ENCODE measurements at places on chromosomes 1 and 21. TPM values are rescaled to one million over a fixed set of nuclear protein-coding genes. Genes with fewer than 3 reads are reported as not detected.

DNA sequence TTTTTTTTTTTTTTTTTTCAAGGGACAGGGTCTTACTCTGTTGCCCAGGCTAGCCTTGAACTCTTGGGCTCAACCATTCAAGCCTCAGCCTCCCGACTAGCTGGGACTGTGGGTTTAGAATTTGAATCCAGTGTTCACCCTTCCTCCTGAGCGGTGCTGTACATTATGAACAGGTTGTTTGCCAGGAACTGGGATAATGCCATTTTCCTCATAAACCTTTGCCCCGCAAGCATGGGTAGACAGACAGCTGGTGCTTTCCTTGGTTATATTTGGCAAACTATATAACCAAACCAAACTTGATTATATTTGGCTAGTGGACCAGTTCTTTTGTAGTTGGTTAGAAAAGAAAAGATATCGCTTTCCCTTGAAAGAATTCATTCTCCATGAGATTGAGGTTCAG is 54.9 kb downstream of the GALNT2 start:
- no peak for DNase-seq

- peak; percentile 50 for DNase-seq
These were observed at the start of gene MTARC2 for GRCh38 chr1:220748089-220748934. Gene MTARC2, plus strand, starts transcription at chr1:220748322. Its CDS starts 210 bp downstream, at chr1:220748532.

DNA sequence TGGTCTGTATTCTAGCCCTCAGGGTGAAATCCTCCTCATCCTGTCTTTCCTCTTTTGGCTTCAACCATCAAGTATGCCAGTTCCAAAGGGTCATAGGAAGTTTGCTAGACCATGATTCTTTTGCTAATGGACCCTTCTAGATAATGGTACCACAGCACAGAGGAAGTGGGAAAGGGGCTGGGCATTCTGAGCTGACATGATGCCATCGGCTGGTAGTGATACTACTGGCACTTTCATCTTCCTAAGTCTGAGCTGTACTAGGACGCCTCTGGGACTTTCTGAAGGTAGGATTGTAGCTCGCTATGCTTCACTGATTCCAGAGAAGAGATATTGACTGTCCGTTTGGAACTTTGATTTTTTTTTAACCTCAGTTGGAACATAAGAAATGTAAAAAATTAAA is 11.4 kb downstream of the FASLG start:
- DNase-seq = no peak

GRCh38 chr1:26516987-26517765 is 12.4 kb upstream of the RPS6KA1 start:
- DNase-seq = no peak

GRCh38 chr1:13763991-13764390 is 64.0 kb downstream of the PRDM2 start:
- no peak for DNase-seq

DNA sequence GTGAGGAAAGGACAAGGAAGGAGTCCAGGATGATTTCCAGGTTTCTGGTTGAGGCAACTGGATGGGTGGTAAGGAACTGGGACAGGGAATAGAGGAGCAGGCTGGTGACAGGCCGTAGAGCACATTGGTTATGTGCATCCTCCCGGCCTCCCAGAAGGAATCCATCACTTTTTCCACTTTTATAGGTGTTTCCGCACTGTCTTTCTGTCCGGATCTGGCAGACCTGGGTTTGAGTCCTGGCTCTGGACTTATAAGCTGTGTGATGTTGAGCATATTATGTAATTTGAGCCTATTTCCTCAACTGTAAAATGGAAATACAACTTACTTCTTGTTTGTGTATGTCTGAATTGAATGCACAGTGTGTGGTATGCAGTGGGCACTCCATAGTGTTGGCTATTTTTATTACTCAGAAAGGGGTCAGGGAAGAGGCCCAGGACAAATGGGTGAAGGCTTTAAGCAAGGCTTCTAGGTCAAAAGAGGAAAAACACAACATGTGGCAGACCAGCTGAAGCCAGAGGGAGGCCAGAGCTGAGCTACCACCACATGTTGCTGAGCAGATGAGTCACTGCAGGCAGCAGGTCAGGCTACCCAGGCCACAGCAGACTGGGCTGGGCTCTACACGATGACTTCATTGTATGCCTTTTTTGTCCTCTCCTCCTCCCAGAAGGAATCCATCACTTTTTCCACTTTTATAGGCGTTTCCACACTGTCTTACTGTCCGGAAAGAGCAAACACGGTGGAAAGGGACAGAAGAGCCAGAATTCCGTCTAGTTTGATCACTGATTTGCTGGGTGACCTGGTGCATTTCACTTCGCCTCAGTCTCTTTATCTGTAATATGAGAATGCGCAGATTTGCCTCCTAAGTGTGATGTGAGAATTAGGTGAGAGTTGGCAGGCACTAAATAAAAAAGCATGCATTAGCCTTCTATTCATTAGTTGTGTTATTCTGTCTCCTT is 791 bp upstream of the MAST2 start:
- peak; percentile 96 for DNase-seq

DNA sequence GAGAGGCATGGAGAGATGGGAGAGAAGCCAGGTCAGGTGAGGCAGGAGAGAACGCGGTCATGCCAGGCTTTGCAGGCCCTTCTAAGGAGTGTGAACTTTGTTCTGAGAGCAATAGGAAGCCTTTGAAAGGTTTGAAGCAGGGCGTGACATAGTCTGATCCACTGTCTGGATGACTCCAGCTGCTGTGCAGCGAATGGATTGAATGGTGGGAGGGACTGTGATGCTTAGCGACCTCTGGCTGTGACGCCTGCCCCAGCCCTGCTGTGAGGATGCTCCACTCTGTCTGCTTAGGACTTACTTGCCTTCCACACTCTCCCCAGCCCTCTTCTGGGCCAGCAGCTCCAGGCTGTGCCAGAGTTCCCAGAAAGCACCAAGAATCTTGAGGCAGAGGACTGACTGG is 41.8 kb upstream of the POU3F1 start:
- DNase-seq = no peak

DNA sequence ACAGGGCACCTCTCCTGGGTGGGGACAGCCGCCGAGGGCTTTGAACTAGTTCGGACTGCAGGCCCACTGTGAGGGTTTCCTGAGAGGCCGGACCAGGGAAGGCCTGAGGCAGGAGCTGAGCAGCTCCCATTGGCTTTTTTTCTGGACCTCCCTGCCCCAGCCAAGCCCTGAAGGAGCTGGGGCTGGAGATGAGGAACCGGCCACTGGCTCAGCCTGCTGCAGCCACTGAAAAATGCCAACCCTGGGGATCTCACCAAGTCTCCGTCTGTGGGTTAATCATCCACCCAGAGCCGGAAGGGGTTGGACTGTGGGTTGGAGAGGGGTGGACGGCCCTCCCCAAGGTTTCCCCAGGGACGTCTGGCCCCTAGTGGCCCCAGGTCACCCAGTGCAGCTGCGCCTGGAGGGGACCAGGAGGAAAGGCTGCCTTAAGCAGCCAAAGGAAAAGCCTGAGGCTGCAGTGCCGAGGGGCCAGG is 2.5 kb downstream of the VWA1 start:
- no peak for DNase-seq

- no peak for DNase-seq
These were observed 8.3 kb downstream of the SHISAL2A start for GRCh38 chr1:52641307-52641706.

RUNX3 gene
- total RNA-seq = not detected

KRTAP6-2 gene
- total RNA-seq = not detected

- DNase-seq = peak; percentile 53
These were observed 514 bp downstream of the TPRG1L start for GRCh38 chr1:3625151-3625907.

DNA sequence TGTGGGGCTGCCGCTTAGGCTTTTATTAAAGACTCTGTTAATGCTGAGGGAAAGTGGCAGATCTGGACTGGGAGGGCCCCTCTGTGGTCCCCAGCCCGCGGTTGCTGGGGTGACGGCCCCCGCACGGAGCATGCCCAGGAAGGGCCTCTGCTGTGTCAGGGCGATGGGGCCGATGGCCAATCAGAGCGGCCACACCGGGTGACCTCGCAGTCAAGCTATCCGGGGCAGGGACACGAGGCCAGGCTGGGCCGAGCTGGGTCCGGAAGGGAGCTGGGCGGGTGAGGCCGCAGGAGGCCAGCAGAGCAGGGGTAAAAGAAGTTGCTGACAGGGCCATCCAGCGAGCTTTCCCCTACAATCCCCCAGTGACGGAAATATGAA is 145.1 kb downstream of the CASZ1 start:
- DNase-seq = no peak

SLC1A7 gene
- 3.8 TPM for total RNA-seq

PTPN22 gene
- total RNA-seq = 0.99 TPM

DNA sequence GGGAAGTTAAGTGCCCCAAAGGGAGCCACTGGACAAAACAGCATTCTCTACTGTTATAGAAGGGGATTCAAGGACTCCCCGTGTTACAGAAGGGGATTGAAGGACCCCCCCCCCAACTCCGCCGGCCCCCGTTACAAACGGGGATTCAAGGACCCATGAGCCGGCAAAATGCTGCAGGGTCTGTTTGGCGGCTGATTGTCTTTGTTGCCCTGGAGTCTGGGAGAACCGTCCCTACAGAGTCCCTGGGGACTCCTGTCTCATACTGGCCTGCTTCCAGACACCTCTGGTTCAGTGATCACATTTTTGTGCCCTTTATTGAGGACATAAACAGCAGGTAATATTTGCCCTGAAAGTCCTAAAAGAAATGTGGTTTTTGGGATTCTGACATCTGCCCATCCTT is 96.4 kb downstream of the SYF2 start:
- DNase-seq = no peak

- DNase-seq = no peak
These were observed at the start of gene OBSCN for GRCh38 chr1:228207851-228208821. Gene OBSCN, plus strand, starts transcription at chr1:228208044. Its CDS starts 3,740 bp downstream, at chr1:228211784.

FLG gene
- total RNA-seq = under 0.01 TPM

DNA sequence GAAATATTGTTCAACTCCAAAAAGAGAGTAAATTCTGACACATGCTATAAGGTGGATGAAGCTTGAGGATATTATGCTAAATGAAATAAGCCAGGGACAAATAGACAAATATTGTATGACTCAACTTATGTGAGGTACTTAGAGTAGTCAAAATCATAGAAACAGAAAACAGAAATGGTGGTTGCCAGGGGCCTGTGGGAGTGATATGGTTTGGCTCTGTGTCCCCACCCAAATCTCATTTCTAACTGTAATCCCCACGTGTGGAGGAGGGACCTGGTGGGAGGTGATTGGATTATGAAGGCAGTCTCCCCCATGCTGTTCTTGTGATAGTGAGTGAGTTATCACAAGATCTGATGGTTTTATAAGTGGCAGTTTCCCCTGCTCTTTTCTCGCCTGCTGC is 24.7 kb upstream of the DISP1 start:
- no peak for DNase-seq

RHCE gene
- total RNA-seq = 0.27 TPM

- peak; percentile 34 for DNase-seq
These were observed 3.7 kb downstream of the GADD45A start for GRCh38 chr1:67688526-67689219.

EXO1 gene
- total RNA-seq = 1.2 TPM

DNA sequence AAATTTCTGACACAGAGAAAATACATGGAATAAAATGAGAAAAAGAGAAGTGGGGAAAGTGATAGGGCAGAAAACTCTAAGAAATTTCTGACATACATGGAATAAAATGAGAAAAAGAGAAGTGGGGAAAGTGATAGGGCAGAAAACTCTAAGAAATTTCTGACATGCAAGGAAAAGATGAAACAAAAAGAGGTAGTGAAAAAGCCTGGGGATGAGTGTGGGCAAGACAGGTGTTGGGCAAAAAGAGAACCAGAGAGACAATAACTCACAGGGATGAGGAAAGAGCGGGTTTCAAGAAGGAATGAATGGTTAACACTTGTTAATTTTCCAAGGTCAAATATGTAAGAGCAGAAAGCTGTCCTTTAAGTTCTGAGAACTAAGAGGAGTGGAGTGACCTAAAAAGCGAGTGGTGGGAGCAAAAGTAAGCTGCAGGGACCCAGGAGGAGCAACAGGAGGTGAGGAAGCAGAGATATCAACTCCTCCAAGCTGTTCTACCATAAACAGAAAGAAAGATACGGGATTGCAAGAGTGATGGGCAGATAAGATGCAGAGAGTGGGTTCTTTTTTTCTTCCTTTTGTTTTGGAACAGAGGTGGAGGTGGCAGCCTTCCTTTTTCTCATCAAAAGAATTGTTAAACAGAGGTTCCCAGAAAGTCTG is 29.9 kb upstream of the EXO1 start:
- no peak for DNase-seq

DNA sequence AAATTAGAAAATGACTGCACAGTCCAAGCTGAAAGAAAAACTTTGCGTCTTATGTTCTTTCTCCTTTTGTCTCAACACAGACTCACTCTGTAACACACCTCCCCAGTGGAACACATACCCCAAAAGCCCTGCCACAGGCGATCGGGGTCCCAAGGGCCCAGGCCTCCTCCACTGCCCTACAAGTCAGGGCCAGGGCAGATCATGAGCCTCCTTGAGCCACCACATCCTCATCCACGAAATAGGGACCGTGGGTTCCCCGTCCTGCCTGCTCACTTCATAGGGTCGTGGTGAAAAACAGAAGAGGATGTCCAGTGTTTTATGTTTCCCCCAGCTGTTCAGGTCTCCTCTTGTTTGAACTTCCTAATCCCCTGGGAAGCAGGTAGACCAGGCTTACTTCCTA is 116.7 kb downstream of the KCNN3 start:
- DNase-seq = no peak

GRCh38 chr1:109906160-109906838 is 4.3 kb upstream of the CSF1 start:
- DNase-seq = no peak

PCSK9 gene
- total RNA-seq = 2.5 TPM

DSCAM gene
- total RNA-seq = not detected

- no peak for DNase-seq
These were observed 212.6 kb upstream of the L1TD1 start for GRCh38 chr1:61981870-61982660.

TBX19 gene
- not detected for total RNA-seq

- DNase-seq = peak; percentile 67
These were observed at the start of gene SAMD11 for GRCh38 chr1:923131-923990. Gene SAMD11, plus strand, starts transcription at chr1:923923. Its CDS starts 509 bp downstream, at chr1:924432.

SPRR1A gene
- total RNA-seq = not detected

PCAT6 gene
- not detected for total RNA-seq

- no peak for DNase-seq
These were observed 16.0 kb upstream of the STUM start for GRCh38 chr1:226532553-226532952.

DNA sequence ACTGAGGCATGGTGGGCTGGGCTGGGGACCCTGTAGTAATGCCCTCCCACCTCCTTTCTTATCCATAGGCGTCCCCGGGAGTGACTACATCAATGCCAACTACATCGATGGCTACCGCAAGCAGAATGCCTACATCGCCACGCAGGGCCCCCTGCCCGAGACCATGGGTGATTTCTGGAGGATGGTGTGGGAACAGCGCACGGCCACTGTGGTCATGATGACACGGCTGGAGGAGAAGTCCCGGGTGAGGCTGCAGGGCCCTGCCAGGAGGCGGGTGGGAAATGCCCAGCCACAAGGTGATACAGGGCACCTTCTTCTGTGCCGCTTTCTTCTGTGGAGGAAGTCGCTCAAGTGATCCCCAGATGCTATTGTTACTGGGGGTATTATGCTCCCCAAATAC is 32.3 kb upstream of the KDM4A start:
- no peak for DNase-seq

KRTAP12-2 gene
- not detected for total RNA-seq

- DNase-seq = no peak
These were observed 48.5 kb upstream of the TSNAX start for GRCh38 chr1:231480008-231480407.

Data from fibroblast of the aortic adventitia (primary cell).